ENCODE measurements at places on chromosomes 11 and 22.

DNA sequence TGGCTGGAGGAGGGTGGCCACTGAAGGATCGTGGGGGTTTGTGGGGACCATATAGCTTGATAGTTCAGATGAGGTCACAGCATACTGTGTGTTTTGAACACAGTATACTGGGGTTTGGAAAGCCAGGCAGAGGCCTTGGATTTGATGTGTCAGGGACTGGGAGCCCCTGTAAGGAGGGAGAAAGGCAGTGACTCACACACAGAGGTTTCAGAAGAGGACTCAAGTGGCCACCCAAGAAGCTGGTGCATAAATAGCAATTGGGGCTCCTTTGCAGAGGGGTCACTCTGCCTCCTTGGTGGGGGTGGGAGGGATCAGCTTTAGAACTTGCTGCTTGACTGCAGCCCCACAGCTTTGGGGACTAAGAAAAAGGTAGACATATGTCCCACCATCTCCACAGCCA lies 39.3 kb downstream of the SLC5A1 start:
- DNase-seq: no peak
- no peaks in the 10 kb centered on the region for H3K27me3 ChIP-seq
- no peak overlapping the region for H3K27ac ChIP-seq
- peaks cover 11% of the 10 kb centered on the region for H3K4me1 ChIP-seq
- H3K36me3 ChIP-seq: no peaks in the 10 kb centered on the region

- H3K27ac ChIP-seq: no peak overlapping the region
- no peaks in the 10 kb centered on the region for H3K27me3 ChIP-seq
- no peaks in the 10 kb centered on the region for H3K4me1 ChIP-seq
- no peak for DNase-seq
Measured at GRCh38 chr22:30127749-30128166, 47.5 kb downstream of the HORMAD2 start.

GRCh38 chr11:94186342-94187203 lies 57.9 kb downstream of the PANX1 start:
- peaks cover 3% of the 10 kb centered on the region for H3K36me3 ChIP-seq
- no peaks in the 10 kb centered on the region for H3K27me3 ChIP-seq
- H3K4me1 ChIP-seq: no peaks in the 10 kb centered on the region
- no peak overlapping the region for H3K27ac ChIP-seq
- H3K4me3 ChIP-seq: no peak overlapping the region

- H3K4me1 ChIP-seq: peaks cover 14% of the 10 kb centered on the region
- H3K36me3 ChIP-seq: no peaks in the 10 kb centered on the region
- H3K4me3 ChIP-seq: no peak overlapping the region
- no peak overlapping the region for H3K27ac ChIP-seq
Measured at GRCh38 chr11:44987506-44987905, 36.8 kb upstream of the TP53I11 start.

DNA sequence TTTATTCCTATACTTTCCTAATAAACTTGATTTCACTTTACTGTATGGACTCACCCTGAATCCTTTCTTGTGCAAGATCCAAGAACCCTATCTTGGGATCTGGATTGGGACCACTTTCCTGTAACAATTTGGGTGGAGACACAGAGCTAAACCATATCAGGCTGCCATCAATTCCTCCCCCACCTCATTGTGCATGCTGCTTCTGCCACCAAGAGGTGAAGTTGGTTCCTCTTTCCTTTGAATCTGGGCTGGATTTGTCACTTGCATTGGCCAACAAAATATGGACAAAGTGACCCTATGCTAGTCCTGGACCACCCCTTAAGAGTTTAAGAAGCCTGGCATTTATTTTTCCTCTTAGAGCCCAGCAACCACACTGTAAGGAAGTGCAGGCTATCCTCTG lies 39.4 kb upstream of the CEP295 start:
- no peak overlapping the region for H3K4me3 ChIP-seq
- H3K4me1 ChIP-seq: no peaks in the 10 kb centered on the region
- H3K27me3 ChIP-seq: peaks cover 4% of the 10 kb centered on the region
- no peaks in the 10 kb centered on the region for H3K36me3 ChIP-seq

- no peak overlapping the region for H3K27ac ChIP-seq
- peaks cover 5% of the 10 kb centered on the region for H3K4me1 ChIP-seq
- H3K36me3 ChIP-seq: no peaks in the 10 kb centered on the region
- peak overlapping the region; percentile 79 for H3K4me3 ChIP-seq
- DNase-seq: no peak
Measured at GRCh38 chr11:101584129-101584515, 315 bp upstream of the TRPC6 start.

GRCh38 chr11:114136686-114137640 lies 77.5 kb downstream of the ZBTB16 start:
- H3K27ac ChIP-seq: no peak overlapping the region
- no peaks in the 10 kb centered on the region for H3K4me1 ChIP-seq
- peaks cover 32% of the 10 kb centered on the region for H3K27me3 ChIP-seq
- no peaks in the 10 kb centered on the region for H3K36me3 ChIP-seq
- DNase-seq: no peak
- no peak overlapping the region for H3K4me3 ChIP-seq

DNA sequence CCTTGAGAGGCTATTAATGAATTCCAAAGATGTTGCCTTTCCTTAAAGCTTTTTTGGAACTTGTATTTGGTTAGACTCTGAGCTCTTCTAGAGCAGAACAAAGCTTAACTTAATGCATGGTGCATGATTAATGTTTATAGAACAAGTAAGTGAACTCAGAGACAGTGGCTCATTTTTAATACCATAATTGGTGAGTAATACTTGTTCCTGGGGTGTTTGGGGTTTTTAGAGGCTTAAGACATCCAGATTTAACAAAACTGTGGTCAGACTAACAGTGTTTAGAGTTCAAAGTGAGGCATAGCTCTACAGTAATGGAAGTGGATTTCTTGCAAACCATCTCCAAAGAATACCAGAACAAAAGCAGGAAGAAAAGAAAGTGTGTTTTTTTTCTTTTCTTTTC lies 73.7 kb upstream of the CTSC start:
- peak; percentile 72 for DNase-seq
- peaks cover 43% of the 10 kb centered on the region for H3K4me1 ChIP-seq

DNA sequence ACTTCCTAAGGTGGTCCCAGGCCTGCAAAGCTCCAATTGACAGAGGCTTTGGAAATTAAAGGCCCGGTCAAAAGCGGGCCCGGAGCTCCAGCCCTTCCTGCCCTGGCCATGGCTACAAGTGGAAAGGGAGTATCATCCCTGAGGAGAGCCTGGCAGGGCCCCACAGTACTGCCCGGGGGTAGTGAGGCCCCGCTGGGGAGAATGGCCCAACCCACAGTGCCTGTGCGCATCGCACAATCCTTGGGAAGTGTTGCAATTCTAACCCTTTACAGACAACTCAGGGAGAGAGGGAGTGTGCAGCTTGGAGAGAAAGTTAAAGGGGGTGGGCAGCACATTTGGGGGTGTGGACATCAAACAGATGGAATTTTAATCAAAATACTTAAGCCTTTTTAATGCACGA lies 3.6 kb downstream of the CACNG2 start:
- H3K4me1 ChIP-seq: no peaks in the 10 kb centered on the region
- H3K27ac ChIP-seq: no peak overlapping the region
- H3K36me3 ChIP-seq: no peaks in the 10 kb centered on the region

DNA sequence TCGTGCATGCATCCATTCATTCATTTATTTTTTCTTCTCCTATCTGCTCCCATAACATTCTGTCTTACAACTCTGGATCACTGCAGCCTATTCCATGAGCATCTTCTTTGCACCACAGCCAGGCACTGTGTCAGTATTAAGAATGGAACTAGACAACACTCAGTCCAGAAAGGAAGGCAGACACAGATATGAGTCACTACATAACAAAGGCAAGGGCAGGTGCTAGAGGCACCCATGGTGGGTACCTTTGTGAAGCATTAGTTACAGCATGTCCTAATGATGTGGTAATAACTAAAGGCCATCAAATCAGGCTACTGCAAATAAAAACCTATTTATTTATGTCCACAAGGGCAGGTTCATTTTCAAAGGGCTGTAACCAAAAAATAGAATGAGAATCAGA lies 28.1 kb downstream of the TENM4 start:
- DNase-seq: no peak
- H3K4me3 ChIP-seq: no peak overlapping the region
- H3K27ac ChIP-seq: peak overlapping the region; percentile 62
- no peaks in the 10 kb centered on the region for H3K27me3 ChIP-seq
- peaks cover 52% of the 10 kb centered on the region for H3K4me1 ChIP-seq
- no peaks in the 10 kb centered on the region for H3K36me3 ChIP-seq

GRCh38 chr22:38414009-38414395 lies 41.0 kb downstream of the KCNJ4 start:
- no peak overlapping the region for H3K27ac ChIP-seq
- no peak overlapping the region for H3K4me3 ChIP-seq
- peaks cover 5% of the 10 kb centered on the region for H3K27me3 ChIP-seq
- H3K36me3 ChIP-seq: no peaks in the 10 kb centered on the region
- H3K4me1 ChIP-seq: peaks cover 3% of the 10 kb centered on the region

DNA sequence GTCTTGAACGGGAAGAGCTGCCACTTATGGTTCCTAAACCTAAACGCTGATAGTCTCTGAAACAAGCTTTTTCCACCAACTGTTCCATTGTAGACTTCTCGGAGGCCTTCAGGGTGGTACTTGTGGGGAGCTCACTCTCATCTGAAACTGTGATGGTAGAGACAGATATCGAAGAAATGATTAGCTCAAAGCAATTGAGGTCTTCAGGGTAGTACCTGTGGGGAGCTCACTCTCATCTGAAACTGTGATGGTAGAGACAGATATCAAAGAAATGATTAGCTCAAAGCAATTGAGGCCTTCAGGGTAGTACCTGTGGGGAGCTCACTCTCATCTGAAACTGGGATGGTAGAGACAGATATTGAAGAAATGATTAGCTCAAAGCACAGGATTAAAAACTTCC lies 175.7 kb downstream of the SWAP70 start:
- no peak for DNase-seq
- H3K36me3 ChIP-seq: no peaks in the 10 kb centered on the region
- H3K4me1 ChIP-seq: peaks cover 37% of the 10 kb centered on the region
- no peaks in the 10 kb centered on the region for H3K27me3 ChIP-seq
- no peak overlapping the region for H3K4me3 ChIP-seq

GRCh38 chr11:62811659-62812058 lies 6.4 kb upstream of the NXF1 start:
- peaks cover 3% of the 10 kb centered on the region for H3K4me1 ChIP-seq
- H3K27ac ChIP-seq: no peak overlapping the region
- DNase-seq: no peak
- H3K4me3 ChIP-seq: no peak overlapping the region
- H3K27me3 ChIP-seq: no peaks in the 10 kb centered on the region

GRCh38 chr11:40987776-40988435 lies 471.5 kb downstream of the LRRC4C start:
- H3K36me3 ChIP-seq: no peaks in the 10 kb centered on the region
- no peaks in the 10 kb centered on the region for H3K4me1 ChIP-seq
- H3K27me3 ChIP-seq: no peaks in the 10 kb centered on the region
- no peak overlapping the region for H3K4me3 ChIP-seq
- DNase-seq: no peak

DNA sequence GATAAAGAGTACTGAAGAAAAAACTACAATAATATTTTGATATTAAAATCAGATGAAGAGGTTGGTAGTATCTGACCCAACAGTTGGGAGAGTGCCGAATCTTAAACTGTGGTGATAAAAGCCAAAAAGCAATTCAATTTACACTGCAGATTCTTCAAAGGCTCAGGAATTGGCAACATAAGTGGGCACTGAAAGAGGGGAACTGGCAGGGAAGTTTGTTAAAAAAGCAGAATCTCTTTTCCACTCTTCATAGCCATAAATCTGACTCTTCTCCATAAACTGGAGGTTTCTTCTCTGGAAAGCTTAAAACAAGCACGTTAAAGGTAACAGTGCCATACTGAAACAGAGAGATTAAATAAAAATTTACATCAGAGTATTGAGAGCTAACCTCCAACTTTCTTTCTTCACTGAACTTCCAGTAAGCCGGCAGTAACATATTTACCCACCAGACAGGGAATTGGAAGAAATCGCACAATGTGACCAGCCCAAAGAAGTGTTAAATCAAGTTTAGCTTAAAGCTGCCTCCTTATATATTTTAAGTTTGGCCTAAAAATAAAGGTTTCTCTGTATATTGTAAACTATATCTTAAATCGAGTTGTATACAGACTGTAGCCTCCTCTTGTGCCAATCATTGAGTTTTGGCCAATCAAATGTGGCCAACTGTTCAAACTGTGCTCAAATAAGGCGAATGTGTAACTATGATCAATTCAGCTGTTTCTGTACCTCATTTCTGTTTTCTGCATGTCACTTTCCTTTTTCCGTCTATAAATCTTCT lies 358.3 kb downstream of the NXPE2 start:
- H3K4me1 ChIP-seq: no peaks in the 10 kb centered on the region
- H3K27me3 ChIP-seq: no peaks in the 10 kb centered on the region
- no peak for DNase-seq
- H3K4me3 ChIP-seq: no peak overlapping the region
- H3K27ac ChIP-seq: no peak overlapping the region
- H3K36me3 ChIP-seq: no peaks in the 10 kb centered on the region

DNA sequence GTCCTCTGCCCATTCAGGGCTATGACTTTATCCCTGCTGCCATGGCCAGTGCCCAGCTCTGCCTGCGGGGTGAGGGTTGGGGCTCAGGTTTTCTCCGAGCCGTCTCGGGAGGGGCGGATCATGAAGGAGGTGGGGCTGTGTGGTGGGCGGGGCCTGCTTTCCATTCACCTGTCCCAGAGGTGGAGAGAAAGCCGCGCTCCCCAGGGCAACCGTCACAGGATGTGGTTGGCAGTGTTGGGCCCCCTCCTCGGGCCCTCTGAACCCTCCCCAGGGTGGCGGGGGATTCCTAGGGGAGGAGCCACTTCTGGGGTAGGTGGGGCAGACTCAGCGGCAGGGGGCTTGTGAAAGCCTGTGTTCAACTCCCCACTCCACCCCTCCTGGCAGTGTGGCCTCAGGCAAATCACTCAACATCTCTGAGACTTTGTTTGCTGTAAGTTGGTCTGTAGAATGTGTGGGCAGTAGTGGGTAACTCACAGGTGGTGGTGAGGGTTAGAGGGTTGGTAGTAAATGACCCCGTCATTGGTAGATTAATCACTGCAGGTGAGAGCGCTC lies 50.3 kb downstream of the CD6 start:
- no peak for DNase-seq
- no peaks in the 10 kb centered on the region for H3K36me3 ChIP-seq
- H3K27ac ChIP-seq: no peak overlapping the region
- peaks cover 2% of the 10 kb centered on the region for H3K4me1 ChIP-seq
- H3K4me3 ChIP-seq: no peak overlapping the region
- peaks cover 44% of the 10 kb centered on the region for H3K27me3 ChIP-seq

DNA sequence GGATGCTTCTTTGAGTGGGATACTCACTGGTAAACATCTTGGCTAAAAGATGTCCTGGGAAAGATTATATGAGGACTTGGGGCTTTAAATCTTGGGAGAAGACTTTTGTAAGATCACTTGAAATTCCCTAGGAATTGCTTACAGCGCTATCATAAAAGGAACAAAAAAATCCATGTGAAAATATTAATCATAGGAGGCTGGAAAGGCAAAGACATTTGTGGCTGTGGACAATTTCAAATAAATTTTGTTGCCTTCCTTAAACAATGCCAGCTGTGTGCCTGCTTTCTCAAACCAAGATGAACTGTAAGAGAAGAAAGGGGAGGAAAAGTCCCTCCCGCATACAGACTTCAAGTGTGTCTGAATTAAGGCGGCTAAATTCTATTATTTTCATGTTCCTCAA lies 75.6 kb downstream of the SNX19 start:
- peaks cover under 1% of the 10 kb centered on the region for H3K4me1 ChIP-seq
- H3K4me3 ChIP-seq: no peak overlapping the region
- DNase-seq: no peak
- no peaks in the 10 kb centered on the region for H3K27me3 ChIP-seq

GRCh38 chr11:65160643-65161042 lies 9.4 kb upstream of the SPDYC start:
- H3K27ac ChIP-seq: no peak overlapping the region
- no peak for DNase-seq
- no peaks in the 10 kb centered on the region for H3K36me3 ChIP-seq
- no peaks in the 10 kb centered on the region for H3K27me3 ChIP-seq
- H3K4me3 ChIP-seq: no peak overlapping the region
- H3K4me1 ChIP-seq: no peaks in the 10 kb centered on the region
